ENCODE measurements at places on chromosomes 12 and 14.

GRCh38 chr14:70188659-70189455 is at the start of gene SLC8A3:
SLC8A3 (minus strand) TSS chr14:70188951; CDS start chr14:70168422, 20,529 bp downstream.
- DNase-seq: peak; percentile 95

- no peak for DNase-seq
Observed at GRCh38 chr12:118375348-118375747, 1.0 kb upstream of the SUDS3 start.

DNA sequence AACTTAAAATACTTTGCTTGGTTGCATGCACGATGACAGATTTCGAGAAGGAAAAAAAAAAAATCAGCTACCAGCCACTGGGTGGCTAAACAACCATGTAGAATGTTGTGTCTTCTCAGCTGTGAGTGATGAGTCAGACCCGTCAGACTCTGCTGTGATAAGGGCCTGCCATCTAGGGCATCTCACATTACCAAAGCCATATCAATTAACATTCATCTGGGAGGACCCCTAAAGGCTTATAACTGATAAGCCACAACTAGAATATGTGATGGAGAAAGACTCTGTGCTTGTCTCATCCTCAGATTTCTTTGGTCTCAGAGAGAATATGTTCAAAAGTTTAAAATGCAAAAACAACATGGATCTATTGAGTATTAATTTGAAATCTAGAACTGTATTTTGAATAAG is 111.5 kb downstream of the PAX9 start:
- no peak for DNase-seq

DNA sequence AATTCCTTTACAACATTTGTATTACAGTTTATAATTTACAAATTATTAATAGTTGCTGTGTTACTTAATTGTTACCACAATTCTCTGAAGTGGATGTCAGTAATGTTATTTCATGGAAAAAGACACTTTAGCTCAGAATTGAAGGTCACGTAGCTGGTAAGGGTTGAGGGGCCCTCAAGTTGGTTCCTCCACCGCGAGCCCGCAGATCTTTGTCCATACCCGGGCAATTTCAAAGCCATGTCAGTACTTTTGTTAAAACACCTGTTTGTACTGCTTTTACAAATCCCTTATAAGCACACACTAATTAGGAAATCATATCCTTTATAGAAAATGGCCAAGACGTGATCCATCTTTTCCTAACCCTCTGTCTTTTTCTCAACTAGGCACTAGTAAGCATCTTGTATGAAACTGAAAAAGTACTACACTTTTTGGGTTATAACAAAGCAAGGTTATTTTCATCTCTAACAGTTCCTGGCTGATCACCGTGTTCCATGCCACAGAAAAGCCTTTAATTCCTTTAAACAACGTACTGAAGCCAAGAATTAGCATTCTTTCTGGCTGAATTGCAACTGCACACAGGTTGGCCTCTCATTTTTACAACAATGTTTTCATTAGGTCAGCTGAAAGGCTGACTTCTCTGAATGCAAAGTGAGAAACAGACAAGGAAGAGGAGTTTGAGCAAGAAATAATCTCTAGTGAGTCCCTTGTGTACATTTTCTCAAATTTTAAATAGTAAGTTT is 76.1 kb downstream of the CNTN1 start:
- DNase-seq: no peak

- no peak for DNase-seq
Observed at GRCh38 chr12:9041321-9041720, 52.0 kb downstream of the KLRG1 start.

DNA sequence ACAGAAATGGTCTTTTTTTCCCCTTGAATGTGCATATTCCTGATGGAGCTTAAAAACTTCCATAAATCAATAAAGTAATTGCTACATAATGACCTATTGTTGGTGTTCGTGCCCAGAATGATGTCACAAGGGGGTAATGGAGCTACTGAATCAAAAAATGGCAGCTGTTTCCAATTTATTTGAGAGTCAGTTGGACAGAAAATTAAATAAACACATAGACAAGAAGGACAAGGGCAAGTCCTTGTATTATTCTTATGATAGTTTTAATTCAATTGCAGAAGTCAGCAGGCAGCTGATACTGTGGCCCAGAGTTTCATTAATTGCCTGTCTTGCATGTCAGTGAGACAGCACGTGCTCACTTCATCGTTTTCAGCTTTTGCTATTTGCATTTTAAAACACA is 473.5 kb downstream of the ETNK1 start:
- peak; percentile 30 for DNase-seq

DNA sequence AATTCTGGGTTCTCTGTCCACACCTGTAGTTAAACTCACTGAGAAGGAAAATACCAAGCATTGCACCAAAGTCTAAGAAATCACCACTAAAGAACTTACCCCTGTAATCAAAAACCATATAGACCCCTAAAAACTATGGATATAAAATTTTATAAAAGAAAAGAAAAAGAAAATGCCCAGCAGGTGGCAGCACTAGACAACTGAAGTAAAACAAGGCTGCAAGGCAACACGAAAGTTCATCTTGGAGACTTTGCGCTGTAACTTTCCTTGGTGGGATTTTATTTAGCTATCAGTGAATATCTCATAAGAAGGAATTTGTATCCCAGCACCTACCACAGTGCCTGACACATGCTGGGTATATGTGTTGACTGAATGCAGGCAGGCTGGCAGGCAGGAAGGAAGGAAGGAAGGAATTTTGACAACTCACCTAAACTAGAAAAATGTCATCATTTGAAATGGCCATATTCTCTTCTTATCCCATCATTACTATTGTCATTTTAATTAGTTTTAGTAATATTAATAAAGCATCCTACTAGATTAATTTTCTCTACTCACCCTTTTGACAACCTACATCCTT is 68.2 kb upstream of the ETV6 start:
- peak; percentile 88 for DNase-seq

DNA sequence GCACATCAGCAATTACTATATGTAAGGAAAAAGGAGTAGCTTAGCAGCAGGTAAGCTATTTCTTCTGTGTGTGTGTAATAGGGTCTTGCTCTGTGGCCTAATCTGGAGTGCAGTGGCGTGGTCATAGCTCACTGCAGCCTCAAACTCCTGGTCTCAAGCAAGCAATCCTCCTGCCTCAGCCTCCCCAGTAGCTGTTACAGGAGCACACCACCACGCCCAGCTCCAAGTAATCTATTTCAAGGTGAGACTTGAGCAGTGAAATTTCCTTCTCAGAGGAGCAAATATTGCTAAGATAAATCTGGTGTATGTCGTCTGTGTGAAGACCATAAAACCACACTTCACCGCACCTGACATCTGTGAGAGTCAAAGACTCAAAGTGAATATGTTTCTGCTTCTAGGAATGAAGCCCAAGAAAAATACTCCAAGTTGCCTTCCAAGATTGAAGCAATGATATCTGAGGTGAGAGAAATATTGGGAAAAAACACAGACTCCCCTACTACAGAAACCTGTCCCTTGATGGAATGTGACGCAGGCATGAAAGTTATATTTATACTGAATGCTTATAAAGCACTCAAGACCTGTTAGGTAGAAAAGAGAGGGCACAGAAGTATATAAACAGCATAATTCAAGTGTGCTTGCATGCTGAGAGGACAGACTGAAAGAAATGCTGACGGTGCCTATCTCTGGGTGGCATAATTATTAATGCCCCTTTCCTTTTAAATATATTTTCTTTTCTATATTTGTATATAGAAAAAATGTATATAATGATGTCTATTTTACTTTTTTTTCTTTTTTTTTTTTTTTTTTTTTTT is 2.5 kb upstream of the SELPLG start:
- DNase-seq: no peak

DNA sequence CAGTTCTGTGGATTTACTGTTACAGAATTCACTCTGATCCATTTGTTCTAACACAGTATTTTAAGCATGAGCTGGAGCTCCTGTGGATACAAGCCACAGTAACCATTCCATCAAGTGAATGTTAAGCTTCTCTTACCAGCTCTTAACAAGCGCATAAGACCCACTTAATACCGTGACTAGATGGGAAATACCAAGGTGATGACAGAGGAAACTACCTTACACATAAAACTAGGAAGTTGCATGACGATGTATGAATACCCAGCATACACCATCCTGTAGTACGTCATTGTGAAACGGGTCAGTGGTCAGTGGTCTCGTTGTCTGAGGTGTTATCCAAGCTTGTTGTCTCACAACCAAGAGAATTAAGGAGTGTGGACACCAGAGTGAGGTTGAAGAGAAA is 2.0 kb upstream of the GALC start:
- no peak for DNase-seq

DNA sequence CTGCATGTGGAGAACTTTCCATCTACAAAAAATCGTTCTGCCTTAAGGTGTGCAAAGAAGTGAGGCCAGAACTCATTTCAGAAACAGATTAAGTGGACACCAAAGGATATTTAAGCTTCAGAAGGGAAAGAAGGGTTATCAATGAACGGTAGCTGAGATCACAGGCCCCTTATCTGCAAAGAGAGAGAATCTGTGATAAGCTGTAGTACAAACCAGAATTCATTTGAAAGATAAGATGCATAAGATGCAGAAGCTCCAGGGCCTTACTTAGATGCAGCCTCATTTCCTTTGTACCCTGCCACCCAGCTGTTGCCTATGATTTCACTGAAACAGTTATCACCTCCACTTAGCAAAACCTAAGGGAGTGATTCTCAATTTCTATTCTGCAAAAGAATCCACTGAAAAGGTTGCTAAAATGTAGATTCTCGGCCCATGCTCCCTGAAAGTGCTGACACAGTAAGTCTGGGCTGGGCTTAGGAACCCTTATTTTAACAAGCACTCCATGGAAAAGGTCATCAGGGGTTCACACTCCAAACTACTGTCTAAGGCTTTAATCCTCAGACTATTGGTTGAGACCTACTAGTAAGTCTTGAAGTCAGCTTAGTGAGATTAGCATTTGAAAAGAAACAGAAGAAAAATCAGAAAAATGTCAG is 64.8 kb downstream of the HELB start:
- DNase-seq: peak; percentile 9

All from brain (organoid and tissue), 16 donors.